ENCODE measurements at places on chromosomes 6 and 20.

- peak; percentile 73 for DNase-seq
These were observed 90.3 kb downstream of the BCAS1 start for GRCh38 chr20:53980031-53980465.

- DNase-seq: no peak
These were observed 12.6 kb downstream of the DYNLT1 start for GRCh38 chr6:158631678-158632537.

GRCh38 chr20:51456511-51457509 lies 85.7 kb downstream of the NFATC2 start:
- DNase-seq: peak; percentile 80

DNA sequence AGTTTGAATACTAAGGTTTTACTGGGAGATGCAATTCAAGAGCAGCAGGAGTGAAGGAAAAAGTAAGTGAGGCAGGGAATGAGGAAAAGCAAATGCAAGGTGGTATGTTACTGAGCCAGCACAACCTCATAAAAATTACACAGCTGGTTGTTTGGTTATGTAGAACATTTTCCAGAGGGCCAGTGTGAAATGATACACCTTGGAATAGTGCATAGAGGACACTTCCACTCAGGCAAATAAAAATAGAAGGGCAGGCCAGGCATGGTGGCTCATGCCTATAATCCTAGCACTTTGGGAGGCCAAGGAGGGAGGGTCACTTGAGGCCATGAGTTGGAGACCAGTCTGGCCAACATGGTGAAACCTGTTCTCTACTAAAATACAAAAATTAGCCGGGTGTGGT lies 43.4 kb upstream of the POPDC3 start:
- DNase-seq: no peak

DNA sequence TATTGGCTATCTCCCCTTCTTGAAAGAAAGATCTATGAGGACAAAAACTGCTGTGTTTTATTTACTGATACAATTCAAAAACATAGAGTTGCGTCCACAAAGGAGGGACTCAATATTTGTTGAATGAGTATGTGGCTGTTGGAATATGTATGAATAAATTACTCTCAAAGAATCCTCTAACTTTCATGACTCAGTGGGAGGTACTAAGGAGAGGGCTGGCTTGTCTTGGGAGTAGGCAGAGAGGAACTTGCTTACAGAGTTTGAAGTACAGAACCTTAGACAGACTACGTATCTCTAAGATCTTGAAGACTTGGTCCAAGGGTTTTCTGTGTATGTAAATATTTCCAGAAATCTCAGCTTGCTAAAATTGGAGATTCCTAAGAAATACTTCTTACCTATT lies 504.0 kb upstream of the PTCHD4 start:
- DNase-seq: no peak

DNA sequence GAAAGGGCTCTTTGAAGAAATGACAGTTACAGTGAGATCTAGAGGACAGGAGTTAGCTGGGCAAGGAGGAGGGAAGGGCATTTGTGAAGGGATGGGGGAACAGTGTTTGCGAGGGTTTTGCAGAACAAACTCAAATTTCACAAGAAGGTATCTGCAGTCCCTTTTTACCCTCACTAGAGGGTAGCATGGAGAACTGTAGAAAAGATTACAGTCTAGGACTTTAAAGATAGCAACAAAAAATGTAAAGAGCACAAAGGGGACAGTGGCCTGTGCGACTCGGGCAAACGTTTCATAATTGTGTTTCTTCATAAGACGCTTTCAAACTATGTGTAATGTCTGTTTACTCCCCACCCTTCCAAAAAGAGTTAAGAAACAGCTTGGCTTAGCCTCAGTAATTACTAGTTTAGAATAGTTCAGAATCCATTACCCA lies 21.2 kb upstream of the ASXL1 start:
- DNase-seq: no peak

GRCh38 chr20:56835829-56836550 lies 206.9 kb downstream of the TFAP2C start:
- no peak for DNase-seq

- no peak for DNase-seq
These were observed 78.0 kb upstream of the ELOVL5 start for GRCh38 chr6:53426667-53427270.

DNA sequence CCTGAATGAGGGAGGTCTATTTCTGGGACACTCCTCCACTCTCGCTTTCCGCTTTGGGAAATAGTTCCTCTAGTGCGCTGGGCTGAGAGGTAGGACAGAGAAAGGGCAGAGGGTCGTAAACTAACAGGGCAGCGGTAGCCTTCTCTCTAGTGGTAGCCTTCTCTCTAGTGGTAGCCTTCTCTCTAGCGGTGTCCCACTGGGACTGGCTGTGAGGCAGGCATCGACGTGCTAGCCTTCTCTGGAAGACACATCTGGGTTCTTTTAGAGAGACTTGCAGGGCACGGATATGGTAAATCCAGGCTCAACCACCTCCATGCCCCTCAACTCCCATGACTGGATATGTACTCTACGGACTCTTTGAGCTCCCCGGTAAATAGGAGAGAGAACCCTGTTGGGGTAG lies 74.7 kb upstream of the SLC22A16 start:
- DNase-seq: no peak

- no peak for DNase-seq
These were observed 5.6 kb upstream of the CEP85L start for GRCh38 chr6:118656847-118657451.

- DNase-seq: no peak
These were observed 678.1 kb upstream of the ID4 start for GRCh38 chr6:19159089-19159488.

GRCh38 chr6:28683945-28684538 lies 158.4 kb downstream of the GPX5 start:
- no peak for DNase-seq

DNA sequence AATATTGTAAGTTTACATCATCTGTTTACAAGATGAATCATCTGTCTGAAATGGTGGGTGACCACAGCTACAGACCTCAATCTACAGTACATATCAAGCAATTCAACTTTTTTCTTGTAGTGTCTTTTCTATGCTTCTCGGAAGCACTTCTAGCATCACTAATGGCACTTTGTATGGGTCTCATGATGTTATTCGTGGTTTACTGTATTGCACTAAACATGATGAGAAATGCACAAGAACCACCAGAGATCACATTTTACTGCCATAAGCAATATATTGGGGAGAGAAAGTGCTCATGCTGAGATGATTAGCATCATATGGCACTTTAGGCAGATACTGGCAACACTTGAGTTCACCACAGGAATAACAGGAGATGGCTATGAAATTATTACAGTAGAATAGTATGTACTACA lies 15.4 kb upstream of the BTBD3 start:
- DNase-seq: no peak

DNA sequence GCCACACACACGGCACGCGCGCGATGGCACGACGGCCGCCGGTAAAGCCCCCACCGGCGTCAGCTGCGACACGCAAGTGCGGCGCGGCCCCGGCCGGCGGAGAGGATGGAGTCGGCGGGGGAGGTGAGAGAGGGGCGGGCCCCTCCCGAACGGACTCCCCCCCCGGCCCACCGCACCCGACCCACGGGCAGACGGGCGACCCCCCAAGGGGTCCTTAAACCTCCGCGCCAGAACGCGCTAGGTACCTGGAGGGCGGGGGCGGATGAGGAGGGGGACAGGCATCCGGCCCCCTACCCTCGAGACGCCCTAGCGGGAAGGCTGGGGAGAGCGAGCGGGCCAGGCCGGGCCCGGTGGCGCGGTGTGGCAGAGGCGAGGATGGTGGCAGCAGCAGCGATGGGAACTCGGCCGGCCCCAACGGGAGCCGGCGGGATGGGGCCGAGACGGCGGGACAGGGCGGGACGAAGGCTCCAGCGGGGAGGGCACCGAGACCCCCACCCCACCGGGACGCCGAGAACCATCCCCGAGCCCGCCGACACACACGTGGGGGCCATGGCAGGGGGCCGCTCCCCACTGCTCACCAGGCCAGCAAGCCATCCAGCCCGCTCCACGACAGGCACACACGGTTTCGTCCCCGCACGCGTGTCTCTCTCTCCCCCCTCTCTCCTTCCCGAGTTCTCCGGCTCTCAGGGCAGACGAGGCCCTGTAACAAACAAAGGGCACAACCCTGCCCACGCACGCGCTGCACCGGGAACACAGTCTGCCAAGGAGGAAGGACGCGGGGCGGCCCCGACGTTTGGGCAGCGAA lies 1515.4 kb upstream of the DEFB115 start:
- no peak for DNase-seq

DNA sequence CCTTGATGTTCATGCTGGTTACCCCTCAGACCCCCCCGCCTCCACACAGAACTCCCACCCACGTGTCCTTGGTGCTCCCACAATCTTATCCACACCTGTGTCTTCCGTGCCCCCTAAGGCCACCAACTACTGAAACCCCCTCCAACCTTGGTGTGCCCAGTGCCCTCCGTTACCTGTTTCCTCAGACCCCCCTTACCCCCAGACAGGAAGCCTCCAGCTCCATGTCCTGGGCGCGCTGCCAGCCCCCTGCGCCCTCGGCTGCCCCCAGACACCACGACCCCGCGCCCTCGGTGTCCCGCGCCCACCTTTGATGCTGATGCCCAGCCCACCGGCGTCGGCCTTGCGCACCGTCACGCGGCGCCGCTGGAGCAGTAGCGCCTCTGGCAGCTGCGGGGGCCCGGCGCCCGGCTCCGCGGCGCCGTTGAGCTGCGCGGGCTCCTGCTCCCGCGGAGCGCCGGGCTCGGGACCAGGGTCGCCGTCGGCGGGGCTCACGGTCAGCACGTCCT lies 504 bp downstream of the SNTA1 start:
- no peak for DNase-seq

DNA sequence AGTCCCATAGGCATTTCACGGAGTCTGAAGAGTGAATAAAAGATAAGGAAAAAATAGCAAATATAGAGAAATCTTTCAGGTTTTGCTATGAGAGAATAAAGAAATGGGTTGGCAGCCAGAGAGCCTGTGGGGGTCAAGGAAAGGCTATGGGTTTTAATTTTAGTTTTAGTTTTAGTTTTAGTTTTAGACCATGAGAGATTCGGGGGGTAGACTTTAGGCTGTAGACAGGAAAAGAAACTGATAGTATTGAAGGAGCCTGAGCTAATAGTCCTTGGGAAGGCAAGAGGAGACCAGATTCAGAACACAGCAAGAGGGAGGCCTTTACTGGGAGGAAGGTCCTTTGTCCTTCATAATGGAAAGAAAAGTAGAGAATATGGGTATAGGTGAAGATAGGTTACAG lies 19.3 kb downstream of the DOP1A start:
- DNase-seq: no peak

DNA sequence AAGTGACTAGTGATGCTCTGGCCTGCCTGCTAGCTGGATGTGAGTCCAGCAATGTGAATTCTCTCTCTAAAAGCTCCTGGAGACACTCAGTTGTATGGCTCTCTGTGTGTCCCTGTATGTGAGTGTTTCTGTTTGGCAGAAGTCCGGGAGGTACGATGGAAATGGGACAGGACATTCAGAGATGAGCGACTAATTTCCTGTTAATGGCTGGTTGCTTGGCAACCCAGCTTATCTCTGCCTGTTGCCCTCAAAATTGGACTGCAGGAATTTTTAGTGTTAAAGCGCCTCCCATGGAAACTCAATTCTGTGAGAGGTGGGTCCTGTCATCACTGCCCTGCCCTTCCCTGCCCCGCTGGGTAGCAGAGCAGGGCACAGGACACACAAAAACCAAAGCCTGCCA lies 136.8 kb upstream of the LRFN2 start:
- no peak for DNase-seq

DNA sequence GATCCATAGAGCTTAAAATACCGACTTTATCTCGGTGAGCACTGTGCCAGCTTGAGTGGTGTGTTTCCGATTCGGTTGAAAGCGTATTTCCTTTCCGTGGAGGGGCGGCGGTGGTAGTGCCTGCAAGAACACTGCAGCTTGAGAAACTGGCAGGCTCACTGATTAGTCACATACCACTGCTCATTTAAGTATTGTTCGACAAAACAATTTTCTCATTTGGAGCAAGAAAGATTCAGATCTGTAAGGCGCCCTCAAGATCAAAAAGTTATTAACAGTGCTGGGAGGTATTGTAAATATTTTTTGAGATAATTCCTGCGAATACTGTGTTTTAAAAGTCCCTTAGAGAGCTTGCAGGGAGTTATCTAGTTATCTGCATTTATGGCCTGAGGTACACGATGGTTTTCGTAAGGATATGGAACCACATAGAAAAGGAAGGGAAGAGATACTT lies 1.3 kb downstream of the MAPK14 start:
- DNase-seq: peak; percentile 55

DNA sequence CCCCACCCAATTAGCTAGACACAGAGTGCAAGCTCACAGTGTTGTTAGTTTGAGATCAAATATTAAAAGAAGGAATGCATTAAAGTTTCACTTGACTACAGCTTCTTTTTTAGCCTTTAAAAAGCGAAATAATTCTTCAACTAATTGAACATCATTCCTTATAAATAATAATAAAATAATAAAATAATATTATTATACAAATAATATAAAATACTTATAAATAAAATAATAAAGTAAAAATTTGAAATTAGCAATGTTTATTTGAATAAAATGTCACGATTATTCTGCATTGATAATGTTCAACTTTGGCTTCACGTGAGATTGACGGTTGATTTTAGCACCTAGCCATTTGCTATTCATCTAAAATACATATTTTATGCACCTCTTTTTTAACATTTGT lies 819.3 kb downstream of the FRK start:
- no peak for DNase-seq

GRCh38 chr6:113944701-113945100 lies 26.2 kb downstream of the HDAC2 start:
- no peak for DNase-seq

DNA sequence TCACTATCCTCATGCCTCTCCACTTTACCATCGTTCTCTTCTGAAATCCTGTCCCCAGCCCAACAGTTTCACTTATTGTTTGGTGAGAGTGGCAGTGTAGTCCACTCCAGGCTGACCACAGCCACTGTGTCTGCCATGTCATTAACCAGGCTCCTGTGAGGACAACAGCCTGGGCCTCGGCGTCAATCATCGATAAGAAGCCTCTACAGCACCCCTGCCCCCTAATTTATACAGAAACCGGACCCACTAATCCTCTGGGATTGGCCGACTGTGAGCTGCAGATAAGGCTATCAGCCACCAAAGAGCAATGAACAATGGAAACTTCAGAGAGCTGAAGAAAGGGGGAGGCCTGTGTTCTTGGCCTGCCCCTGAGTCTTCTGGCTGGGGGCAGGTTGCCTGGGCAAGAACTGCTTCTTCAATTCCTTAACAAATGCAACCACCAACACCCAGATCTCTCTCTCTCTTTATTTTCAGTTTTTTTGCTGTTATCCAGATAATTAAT lies 3.4 kb downstream of the EGFL8 start:
- no peak for DNase-seq

DNA sequence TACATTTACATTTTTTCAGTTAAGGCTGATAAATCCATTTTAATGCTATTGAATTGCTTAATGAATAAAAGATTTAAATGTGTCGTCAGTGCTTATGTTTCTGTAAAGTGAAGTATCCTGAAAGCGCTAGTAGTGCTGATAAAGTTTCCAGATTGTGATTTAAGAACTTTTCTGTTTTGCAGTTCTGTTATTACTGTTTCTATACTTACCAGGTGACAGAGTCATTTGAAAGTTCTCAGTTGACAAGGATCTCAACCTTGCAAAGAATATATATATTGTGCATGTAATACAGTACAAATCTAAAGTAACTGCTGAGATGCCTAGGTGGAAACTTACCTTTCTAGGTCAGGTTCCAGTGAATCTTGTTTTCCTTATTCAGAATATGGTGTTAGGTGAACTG lies 201.8 kb downstream of the ARID1B start:
- DNase-seq: no peak

Data from renal pelvis (tissue), 12 donors.